Cerebellum (tissue), 4 donors: ENCODE measurements at places on chromosomes 13 and 19. TPM values are rescaled to one million over a fixed set of nuclear protein-coding genes. Genes with fewer than 3 reads are reported as not detected.

Gene SIGLEC12
- 0.18 TPM for total RNA-seq

Gene NUCB1
- 51.2 TPM for total RNA-seq

Gene MAP1S
- 31.4 TPM for total RNA-seq

Gene FBXO17
- total RNA-seq = 4.4 TPM

Gene EMP3
- 6.8 TPM for total RNA-seq

Gene BLVRB
- 12.0 TPM for total RNA-seq

Gene GMIP
- total RNA-seq = 8.1 TPM

Gene KCNJ14
- total RNA-seq = 1.6 TPM
